ENCODE measurements at places on chromosomes 6 and 20.

DNA sequence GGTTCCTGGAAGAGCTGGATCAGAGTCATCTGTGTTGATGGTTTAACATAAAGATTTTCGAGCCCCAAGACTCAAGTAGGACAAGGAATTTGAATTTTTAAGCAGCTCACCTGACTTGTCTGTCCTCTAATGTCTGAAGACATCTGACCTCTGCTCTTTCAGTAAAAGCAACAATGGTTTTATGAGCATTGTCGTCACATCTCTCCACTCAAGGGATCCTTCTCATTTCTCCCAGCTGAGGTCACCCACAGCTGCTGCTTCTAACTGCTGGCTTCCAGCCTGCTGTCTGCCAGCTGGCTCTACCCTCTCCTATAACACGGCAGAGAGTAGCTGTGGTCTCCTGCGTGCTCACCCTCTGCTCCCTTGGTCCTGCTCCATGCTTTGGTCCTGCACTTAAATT, 24.7 kb upstream of the HDAC2 start:
- peak; percentile 87 for DNase-seq

DNA sequence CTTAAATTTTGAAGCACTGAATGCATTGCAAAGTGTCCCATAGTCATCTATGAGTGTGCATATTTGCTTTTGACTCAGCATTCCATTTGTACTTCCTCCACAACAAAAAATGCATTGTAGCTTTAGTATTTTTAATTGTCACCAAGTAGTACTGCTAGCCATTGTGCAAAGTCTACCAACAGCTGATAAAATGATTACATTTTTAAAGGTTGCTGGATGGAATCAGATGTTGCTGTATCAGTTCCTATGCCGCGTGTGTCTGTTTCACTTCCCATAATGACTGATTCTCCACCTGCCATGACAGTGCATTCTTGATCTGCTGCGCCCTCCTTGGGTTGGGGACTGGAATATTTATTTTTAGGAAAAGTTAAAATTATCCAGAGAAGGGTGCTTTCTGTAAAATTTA, 41.2 kb downstream of the SLX4IP start:
- no peak for DNase-seq

DNA sequence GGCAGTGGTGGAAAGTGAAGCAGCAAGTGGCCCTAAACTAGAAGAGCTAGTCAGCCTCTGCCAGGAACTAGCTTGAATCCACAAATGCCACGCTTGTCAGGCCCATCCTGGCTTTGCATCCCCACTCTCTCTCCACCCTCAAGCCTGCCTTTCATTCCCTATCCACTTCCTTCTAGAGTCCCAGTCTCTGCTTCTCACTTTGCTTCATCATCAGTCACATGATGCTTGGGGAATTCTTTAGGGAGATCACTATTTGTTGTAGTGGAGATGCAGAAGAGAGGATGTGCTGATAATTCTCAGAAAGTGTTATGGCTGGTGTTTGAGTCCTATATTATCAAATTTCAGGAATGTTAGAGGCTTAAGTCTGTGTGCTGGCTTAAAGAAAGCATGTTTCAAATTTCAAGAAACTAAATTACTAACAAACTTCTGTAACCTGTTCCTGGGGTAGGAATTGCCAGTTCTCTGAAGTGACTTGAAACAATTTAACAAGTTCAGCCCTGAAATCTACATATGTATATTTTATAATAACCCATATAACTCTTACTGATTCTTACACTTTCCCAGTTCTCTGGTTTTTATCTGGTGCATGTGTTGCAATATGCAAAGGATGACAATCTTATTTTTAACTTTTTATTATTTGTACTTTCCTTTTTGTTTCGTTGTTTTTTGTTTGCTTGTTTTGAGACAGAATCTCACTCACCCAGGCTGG, 7.5 kb downstream of the TRIM39 start:
- DNase-seq, result no peak

DNA sequence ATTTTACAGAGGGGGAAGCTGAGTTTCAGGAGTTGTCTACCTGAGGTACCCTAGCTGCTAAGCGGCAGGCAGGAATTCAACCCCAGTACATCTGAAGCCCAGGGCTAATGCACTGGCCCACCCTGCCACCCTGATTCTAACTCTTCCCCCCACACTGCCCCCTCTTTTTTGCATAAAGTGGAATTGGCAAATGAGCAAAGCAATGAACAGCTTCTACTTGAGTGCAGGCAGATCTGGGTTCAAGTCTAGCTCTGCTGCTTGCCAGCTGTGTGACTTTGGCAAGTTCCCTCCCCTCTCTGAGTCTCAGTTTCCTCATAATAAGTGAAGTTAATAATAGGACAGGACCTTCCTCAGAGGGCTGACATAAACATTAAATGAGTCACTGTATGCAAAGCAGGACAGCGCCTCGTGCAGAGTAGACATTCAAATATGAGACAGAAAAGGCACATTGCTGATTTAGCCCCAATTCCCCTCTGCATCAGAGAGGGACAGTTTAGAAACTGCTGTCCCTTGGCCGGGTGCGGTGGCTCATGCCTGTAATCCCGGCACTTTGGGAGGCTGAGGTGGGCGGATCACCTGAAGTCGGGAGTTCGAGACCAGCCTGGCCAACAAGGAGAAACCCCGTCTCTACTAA, 4.7 kb downstream of the ADA start:
- DNase-seq, result no peak

DNA sequence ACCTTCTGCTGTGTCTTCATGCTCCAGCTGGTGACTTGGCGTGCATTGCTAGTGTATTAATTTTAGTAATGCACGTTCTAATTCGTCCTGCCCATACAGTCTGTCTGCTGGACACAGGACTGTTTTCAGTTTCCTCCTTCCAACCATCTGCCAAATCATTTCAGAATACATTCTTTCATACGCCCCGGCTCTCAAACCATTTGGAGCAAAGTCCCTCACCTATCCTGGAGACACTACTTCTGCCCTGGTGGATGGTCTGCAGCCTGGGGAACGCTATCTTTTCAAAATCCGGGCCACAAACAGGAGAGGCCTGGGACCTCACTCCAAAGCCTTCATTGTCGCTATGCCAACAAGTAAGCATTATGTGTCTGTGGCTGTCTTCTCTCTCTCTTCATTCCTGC, 60.5 kb downstream of the FNDC1 start:
- peak; percentile 59 for DNase-seq

GRCh38 chr6:148179786-148180185, 162.9 kb upstream of the SASH1 start:
- no peak for DNase-seq

DNA sequence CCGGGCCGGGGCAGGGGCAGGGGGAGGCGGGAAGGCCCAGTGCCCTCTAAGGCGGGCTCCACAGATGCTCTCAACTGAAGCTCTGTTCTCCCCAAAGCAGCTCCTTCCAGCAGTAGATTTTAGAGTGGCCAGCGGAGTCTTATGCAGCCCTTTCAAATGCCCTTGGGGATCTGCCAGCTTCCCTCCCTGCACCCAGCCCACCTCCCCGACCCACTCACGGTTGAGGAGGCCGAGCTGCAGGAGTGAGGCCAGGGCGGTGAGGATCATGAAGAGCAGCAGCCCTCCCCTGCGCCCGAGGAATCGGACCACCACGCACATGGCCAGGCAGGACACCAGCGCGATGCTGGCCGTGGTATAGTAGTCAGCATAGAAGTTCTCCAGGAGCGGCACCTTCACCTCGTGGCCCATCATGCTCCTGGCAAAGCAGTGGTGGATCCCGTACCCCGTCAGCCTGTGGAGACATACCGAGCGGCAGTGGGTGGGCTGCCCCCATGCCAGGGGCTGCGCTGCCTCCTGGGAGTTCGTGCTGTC, 28.0 kb downstream of the PSMG4 start:
- no peak for DNase-seq

DNA sequence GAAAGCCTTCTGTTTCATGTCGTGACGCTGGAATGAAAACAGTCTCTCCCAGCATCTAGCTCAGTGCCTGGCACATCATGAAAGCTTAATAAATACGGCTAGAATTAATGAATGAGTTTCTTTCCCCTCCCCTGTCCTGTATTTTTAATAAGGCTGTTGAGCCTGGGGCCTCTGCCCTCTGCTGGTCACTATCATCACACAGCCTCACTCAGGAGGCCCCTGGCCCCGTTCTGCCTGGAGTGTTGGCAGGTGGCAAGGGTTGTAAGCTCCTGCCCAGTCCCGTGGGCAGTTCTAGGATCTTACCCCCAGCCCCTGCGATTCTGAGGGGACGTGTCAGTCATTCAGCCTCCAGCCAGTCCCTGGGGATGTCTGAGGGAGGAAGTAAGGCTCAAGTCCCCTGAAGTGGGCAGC, 41.4 kb downstream of the PHACTR3 start:
- no peak for DNase-seq

DNA sequence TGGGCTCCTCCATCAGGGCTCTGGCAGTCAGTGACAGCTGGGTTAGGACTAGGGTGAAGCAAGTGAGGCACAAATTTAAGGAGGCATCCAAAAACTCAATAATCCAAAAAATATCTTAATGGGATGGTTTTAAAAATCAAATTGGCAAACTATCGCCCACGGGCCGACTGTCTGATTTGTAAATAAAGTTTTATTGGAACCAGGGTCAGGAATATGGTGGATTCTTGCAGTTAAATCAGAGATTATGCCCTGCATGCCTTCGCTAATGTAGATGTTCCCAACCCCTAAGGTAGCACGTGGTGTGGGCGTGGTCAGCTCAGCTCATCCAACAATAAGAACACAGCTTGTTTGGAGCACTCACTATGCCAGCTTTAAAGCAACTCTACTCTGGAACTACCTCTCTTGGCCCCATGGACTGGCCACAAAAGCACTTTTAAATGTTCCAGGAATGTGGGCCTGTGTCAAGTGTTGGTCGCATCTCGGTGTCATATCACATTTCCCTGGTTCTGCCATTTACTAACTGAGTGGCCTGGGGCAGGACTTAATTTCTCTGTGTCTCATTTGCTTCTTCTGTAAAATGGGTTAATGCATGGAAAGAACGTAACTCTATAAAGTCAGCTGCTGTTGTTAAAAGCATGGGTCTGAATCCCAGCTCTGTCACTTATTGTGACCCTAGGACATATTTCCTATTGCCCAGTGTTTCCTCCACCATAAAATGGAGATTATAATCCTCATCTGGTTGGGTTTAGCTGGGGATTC, 7.0 kb downstream of the TP53RK start:
- no peak for DNase-seq

GRCh38 chr20:36463212-36464061, 77.9 kb upstream of the MYL9 start:
- DNase-seq, result no peak

GRCh38 chr6:141097471-141097870, 1035.3 kb upstream of the GJE1 start:
- DNase-seq, result no peak

- no peak for DNase-seq
These were observed 36.6 kb downstream of the ADGRF4 start for GRCh38 chr6:47734831-47735481.

Data from right hindlimb (tissue), 1 donor.